ENCODE measurements at places on chromosomes 1 and 21.

DNA sequence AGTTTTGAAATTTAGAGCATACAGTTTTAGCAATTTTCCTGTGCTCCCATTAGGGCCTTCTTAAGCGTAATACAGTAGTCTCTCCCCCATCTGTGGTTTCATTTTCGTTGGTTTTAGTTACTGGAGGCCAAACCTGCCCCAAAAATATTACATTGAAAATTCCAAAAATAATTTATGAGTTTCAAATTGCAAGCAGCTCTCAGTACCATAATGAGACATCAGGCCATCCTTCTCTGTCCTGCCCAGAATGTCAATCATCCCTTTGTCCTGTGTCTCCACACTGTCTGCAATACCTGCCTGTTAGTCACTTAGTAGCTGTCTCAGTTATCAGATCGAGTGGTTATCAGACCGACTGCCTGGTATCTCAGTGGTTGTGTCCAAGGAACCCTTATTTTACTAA is 45.4 kb downstream of the ADSS2 start:
- no peak for DNase-seq

- DNase-seq = no peak
Measured at GRCh38 chr1:3128431-3129132, 59.6 kb downstream of the PRDM16 start.

DNA sequence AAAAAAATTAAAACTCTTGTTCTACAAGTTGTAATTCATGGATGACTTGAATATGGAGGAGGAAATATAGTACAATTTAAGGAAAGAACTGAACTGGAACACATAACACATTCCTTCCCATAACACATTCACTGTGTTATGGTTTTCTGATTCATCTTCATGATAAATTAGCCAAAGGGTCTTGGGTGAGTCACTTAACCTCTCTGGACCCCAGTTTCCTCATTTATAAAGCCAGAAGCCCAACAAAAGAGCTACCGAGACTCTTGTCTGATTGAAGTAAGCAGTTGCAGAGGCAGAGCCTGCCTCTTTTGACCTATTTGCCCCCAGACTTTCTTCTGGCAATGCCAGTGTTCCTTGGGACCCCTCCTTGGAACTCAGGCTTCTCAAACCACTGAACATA is 161.9 kb upstream of the KCTD3 start:
- no peak for DNase-seq

GRCh38 chr1:37840711-37841110 is 18.7 kb downstream of the MTF1 start:
- no peak for DNase-seq
